ENCODE measurements at places on chromosomes 2 and 18.

- no peak for DNase-seq
These were observed 53.9 kb upstream of the STPG4 start for GRCh38 chr2:47208852-47209606.

- no peak for DNase-seq
These were observed 43.5 kb upstream of the ELAC1 start for GRCh38 chr18:50924372-50924771.

DNA sequence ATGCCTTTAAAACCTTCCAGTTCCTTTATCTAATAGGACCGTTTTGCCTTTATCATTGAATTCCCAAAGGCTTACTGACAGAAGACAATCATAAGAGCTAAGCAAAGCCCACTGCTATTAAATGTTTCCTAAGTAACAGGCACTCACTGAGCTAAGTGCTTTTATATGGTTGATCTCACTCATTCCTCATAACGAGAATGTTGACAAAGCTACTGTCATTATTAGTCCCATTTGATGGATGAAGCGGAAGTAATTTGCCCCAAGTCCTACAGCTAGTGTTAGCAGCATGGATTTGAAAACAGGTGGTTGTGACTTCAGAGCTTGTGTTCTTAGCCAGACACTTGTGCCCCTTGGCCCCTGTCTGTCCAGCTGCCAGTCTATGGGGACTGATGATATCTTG, 134.8 kb upstream of the SERPINE2 start:
- DNase-seq = no peak

DNA sequence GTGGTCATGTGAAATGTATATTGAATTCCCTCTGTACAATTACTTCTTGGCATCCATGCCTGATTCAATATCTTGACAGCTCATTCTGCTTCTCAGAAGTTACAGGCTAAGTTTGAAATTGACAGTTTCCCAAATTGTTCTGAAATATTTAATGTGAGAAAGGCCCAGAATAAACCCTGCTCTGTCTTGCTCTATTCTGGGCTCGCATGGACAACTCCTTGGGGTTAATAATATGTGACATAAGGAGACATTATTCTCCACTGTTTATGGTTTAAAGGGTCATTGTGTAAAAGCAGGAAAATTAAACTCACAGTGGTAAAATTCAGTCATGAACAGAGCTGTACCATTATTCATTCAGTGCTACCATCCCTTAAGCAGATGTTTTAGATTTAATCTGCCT, 160.7 kb upstream of the CNTNAP5 start:
- no peak for DNase-seq

GRCh38 chr2:149399934-149400615, 69.7 kb downstream of the LYPD6 start:
- no peak for DNase-seq

DNA sequence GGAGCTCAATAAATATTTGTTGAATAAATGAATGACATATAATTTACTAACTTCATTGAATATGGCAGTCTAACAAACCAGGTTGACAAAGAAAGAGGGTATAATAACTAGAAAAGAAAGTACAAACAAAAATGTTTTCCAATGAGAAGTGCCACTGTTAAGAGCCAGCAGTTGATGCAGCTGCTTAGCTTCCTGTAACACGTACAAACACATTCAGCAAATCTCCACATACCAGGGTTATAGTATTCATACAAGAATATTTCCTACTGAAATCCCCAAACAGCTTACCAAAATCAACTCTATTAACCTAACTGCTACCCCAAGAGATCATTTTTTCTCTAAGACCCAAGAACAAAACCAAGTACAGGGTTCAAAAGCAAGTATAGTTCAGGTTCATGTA, 77.7 kb downstream of the THADA start:
- no peak for DNase-seq

DNA sequence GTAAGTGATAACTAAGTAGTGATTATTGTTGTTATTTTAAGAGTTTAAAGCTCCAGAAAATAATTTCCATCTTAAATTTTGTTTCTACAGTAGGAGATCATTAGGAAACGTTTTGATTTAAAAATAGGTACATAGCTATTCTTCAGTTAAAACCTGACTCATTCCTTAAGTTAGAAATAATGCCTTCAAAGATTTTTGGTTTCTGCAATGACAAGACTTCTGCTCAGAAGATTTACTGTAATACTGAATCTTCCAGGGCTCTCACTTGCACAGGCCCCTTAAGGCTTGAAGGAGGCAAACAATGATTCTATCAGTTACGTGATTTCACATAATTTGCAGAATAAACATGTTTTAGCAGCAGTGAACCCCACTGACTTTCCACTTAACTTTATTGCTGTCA, 333.7 kb downstream of the RAD51AP2 start:
- DNase-seq = no peak

DNA sequence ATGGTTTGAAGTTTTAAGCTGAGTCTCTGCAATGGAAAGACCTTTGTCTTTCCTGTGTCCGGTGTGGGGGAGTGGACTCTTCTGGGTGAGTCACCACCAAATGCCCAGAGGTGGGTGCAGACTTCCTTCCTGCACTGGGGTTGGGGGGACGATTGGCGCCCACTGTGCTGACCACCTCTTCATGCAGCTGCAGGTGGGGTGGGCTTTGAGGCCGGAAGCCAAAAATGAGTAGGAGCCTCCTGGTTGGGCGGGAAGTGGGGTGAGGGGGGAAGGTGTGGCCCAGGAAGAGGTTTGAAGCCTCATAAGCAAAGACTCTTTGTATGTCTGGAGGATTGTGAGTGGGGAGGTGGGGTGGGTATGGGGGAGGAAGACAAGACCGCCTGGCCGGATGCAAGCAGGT, 27.6 kb downstream of the PAX8 start:
- no peak for DNase-seq

DNA sequence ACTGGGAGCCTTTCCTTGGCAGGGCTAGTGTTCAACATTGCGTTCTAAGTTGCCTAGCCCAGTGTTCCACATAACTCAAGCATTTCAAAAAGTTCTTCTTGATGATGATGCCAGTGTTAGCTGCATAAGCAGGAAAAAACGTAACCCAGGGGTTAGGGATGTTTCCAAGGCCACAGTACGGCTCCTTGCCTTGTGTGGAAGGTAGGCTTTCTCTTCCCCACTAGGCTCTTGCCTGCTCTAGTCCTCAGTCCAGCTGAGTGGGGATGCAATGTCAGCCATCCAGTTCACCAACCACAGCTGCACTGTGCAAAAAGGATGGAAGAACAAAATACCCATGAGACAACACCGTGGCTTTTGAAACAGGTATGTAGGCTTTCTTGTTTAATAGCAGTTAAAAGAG, 28.0 kb upstream of the CYP26B1 start:
- no peak for DNase-seq

All from D721Med (cell line).